Mesendoderm (in vitro differentiated cells): ENCODE measurements at places on chromosomes 1 and 21.
A peak's percentile ranks its signal among the peaks of the same experiment; 100 is the strongest.

GRCh38 chr1:52348704-52349300, 17.2 kb downstream of the CC2D1B start:
- H3K27ac ChIP-seq = no peak overlapping the region
- peaks cover 3% of the 10 kb centered on the region for H3K36me3 ChIP-seq
- H3K4me1 ChIP-seq = peaks cover 2% of the 10 kb centered on the region
- no peak overlapping the region for H3K4me3 ChIP-seq
- DNase-seq = peak; percentile 75
- H3K27me3 ChIP-seq = no peaks in the 10 kb centered on the region

- no peaks in the 10 kb centered on the region for H3K36me3 ChIP-seq
- peaks cover 2% of the 10 kb centered on the region for H3K4me1 ChIP-seq
- DNase-seq = no peak
- H3K27me3 ChIP-seq = no peaks in the 10 kb centered on the region
- no peak overlapping the region for H3K27ac ChIP-seq
Measured at GRCh38 chr1:15884477-15884876, 37.0 kb downstream of the SPEN start.

DNA sequence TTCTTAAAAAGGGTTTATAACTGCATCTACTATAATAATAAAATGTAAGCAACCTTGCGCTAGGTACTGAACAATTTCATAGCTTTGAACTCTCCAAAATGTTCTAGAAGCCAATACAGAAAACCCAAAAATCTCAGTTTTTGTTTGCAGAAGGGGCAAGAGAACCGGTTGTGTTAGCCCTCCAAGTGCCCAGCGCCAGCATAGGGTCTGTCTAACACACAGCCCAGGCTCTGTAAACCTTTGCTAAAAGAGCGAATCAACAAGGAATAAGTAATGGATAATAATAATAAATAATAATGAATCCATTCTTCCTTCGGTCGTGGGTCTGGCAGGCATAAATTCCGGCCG, 333 bp upstream of the CHAF1B start:
- no peak overlapping the region for H3K4me3 ChIP-seq
- no peak for DNase-seq
- no peaks in the 10 kb centered on the region for H3K36me3 ChIP-seq
- H3K27ac ChIP-seq = no peak overlapping the region

GRCh38 chr1:218501161-218501560, 156.0 kb downstream of the TGFB2 start:
- no peak for DNase-seq
- no peak overlapping the region for H3K4me3 ChIP-seq
- no peaks in the 10 kb centered on the region for H3K36me3 ChIP-seq
- H3K4me1 ChIP-seq = peaks cover 5% of the 10 kb centered on the region

DNA sequence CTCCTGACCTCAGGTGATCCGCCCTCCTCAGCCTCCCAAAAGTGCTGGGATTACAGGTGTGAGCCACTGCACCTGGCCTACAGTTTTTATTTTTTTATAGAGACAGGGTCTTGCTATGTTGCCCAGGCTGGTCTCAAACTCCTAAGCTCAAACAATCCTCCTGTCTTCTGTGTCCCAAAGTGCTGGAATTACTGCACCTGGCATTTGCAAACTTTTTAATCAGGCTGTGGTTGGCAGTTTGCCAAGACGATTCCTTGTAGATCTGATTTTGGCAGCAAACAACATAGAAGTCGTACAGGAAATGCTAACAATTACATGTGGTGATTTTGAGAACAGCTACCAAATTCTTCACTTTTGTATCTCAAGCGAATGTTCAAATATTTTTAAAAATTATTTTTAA, 10.1 kb downstream of the RBP7 start:
- no peaks in the 10 kb centered on the region for H3K4me1 ChIP-seq
- H3K27ac ChIP-seq = no peak overlapping the region
- H3K4me3 ChIP-seq = no peak overlapping the region
- no peaks in the 10 kb centered on the region for H3K36me3 ChIP-seq

- no peaks in the 10 kb centered on the region for H3K36me3 ChIP-seq
- no peak for DNase-seq
- H3K27me3 ChIP-seq = no peaks in the 10 kb centered on the region
- H3K27ac ChIP-seq = no peak overlapping the region
- no peaks in the 10 kb centered on the region for H3K4me1 ChIP-seq
Measured at GRCh38 chr1:57882072-57882471, 458.2 kb upstream of the DAB1 start.

- no peak for DNase-seq
- H3K4me3 ChIP-seq = no peak overlapping the region
- H3K27ac ChIP-seq = no peak overlapping the region
- H3K27me3 ChIP-seq = no peaks in the 10 kb centered on the region
Measured at GRCh38 chr1:25613091-25613490, 3.5 kb upstream of the MAN1C1 start.

DNA sequence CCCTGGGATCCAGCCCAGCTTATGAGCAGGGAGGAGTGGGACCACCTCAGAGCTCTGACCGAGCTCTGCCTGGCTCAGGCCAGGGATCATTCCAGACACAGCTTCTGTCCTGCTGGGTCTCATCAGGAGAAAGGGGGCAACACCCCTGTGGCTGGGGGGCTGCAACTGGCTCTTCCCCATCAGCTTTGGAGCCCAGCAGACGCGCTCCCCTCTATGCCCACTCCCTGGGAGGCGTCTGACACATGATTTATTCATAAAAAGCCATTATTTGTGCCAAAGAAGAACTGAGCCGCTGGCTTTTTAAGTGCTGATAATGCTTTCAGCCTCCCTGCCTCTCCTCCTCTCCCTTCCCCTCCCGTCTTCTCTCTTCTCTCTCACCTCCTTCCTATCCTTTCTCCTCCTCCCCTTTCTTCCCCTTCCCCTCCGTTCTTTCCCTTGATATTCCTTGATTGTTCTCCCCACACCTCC, 25.0 kb downstream of the FOXO6 start:
- no peaks in the 10 kb centered on the region for H3K36me3 ChIP-seq
- no peak overlapping the region for H3K4me3 ChIP-seq
- DNase-seq = no peak
- H3K4me1 ChIP-seq = peaks cover 2% of the 10 kb centered on the region
- peaks cover 5% of the 10 kb centered on the region for H3K27me3 ChIP-seq

DNA sequence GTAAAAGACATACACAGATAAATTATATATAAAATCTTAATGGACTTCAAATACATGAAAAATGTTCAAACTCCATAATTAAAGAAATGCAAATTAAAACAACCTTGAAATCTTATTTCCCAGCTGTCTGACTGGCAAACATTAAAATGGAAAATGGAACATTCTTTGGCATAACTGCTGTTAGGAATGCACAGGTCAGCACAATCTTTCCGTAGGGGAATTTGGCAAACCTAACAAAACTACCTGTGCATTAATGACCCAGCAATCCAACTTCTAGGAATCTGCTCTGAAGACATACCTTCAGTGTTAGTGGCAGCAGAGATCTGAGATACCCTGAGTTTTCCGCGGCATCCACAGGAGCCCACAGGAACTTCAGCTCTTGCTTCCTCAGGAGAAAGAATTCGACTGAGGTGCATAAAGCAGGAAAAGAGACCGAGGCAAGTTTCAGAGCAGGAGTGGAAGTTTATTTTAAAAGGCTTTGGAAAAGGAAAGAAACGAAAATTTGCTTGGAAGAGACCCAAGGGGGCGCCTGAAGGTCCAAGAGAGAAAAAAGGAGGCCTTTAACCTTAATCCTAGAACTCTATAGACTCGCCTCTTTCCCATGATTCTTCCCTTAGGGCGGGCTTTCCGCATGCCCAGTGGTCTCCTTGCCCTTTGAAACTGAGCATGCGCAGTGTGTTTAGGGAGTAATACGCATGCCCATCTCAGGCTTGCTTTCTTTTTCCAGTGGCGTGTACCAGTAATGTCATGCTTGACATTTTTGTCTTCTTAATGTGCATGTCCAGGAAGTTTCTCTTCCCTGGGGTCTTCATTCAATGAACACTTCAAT, 24.8 kb downstream of the LYPD8 start:
- DNase-seq = no peak
- H3K4me1 ChIP-seq = no peaks in the 10 kb centered on the region
- no peaks in the 10 kb centered on the region for H3K36me3 ChIP-seq
- H3K4me3 ChIP-seq = no peak overlapping the region
- H3K27me3 ChIP-seq = no peaks in the 10 kb centered on the region
- no peak overlapping the region for H3K27ac ChIP-seq

- H3K4me1 ChIP-seq = peaks cover 8% of the 10 kb centered on the region
- no peak overlapping the region for H3K4me3 ChIP-seq
- H3K36me3 ChIP-seq = no peaks in the 10 kb centered on the region
- H3K27ac ChIP-seq = no peak overlapping the region
- DNase-seq = no peak
- H3K27me3 ChIP-seq = no peaks in the 10 kb centered on the region
Measured at GRCh38 chr1:91712393-91712792, 173.6 kb downstream of the TGFBR3 start.

DNA sequence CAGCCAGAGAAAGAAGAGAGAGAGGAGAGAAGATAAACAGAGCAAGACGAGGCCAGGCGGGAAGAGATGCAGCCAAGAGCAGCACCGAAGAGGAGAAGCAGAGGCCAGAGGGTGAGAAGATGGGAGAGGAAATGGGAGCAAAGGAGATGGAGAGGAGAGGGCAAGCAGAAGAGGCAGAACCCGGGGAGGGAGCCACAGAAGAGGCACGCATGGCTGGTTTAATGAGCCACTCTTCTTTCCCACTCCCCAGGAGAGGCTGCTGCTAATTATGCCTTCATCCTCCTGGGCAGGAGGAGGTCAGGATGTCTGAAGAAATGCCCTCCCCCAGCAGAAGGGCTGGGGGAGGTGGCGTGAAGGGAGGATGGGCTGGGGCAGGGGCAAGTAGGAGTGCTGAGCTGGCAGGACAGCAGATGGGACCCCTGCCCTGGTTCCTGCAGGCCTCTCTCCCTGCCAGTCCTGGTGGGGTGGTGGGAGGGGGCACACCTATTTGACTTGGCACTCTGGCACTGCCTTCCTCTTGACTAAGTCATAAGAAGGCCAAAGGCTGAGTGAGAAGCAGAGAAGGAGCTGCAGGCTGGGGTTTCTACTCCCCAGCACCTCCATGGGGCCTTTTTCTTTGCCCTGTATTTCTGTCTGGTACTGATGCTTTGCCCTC, 32.3 kb downstream of the KIRREL1 start:
- no peak overlapping the region for H3K4me3 ChIP-seq
- H3K27me3 ChIP-seq = no peaks in the 10 kb centered on the region
- H3K4me1 ChIP-seq = peaks cover 15% of the 10 kb centered on the region
- no peak for DNase-seq

GRCh38 chr1:230170622-230171021, 103.6 kb downstream of the GALNT2 start:
- H3K27ac ChIP-seq = no peak overlapping the region
- H3K36me3 ChIP-seq = no peaks in the 10 kb centered on the region

- no peak overlapping the region for H3K27ac ChIP-seq
- H3K4me1 ChIP-seq = peaks cover 6% of the 10 kb centered on the region
- H3K36me3 ChIP-seq = no peaks in the 10 kb centered on the region
- no peak overlapping the region for H3K4me3 ChIP-seq
- no peaks in the 10 kb centered on the region for H3K27me3 ChIP-seq
Measured at GRCh38 chr1:54564312-54565112, 16.5 kb downstream of the ACOT11 start.

- H3K4me3 ChIP-seq = no peak overlapping the region
- DNase-seq = no peak
- H3K27me3 ChIP-seq = no peaks in the 10 kb centered on the region
Measured at GRCh38 chr1:235932090-235932510, 65.4 kb upstream of the LYST start.

GRCh38 chr21:39040494-39041110, 142.6 kb downstream of the PSMG1 start:
- no peaks in the 10 kb centered on the region for H3K27me3 ChIP-seq
- H3K36me3 ChIP-seq = no peaks in the 10 kb centered on the region
- H3K4me1 ChIP-seq = no peaks in the 10 kb centered on the region
- H3K27ac ChIP-seq = no peak overlapping the region

DNA sequence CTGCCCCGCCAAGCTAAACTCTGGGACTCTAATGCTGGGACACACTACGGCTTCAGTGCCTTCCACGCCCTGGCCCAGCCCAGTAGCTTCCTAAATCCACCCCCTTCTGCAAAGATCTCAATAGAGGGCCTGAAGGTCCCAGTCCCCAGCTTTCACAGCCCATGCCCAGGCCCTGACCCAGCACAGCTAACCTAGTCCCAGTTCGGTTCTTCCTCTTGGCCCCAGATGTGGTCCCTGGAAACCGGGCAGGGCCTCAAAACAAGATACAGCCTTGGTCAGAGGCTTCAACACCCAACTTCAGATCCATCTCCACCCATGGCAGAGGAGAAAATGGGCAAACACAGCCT, 646 bp upstream of the PDZK1IP1 start:
- DNase-seq = no peak
- no peak overlapping the region for H3K27ac ChIP-seq
- H3K4me1 ChIP-seq = peaks cover 3% of the 10 kb centered on the region
- no peaks in the 10 kb centered on the region for H3K27me3 ChIP-seq

- no peaks in the 10 kb centered on the region for H3K36me3 ChIP-seq
- H3K27ac ChIP-seq = no peak overlapping the region
- no peak overlapping the region for H3K4me3 ChIP-seq
- H3K4me1 ChIP-seq = peaks cover 2% of the 10 kb centered on the region
- no peak for DNase-seq
Measured at GRCh38 chr1:226708967-226709396, 30.1 kb downstream of the ITPKB start.

- H3K4me3 ChIP-seq = peak overlapping the region; percentile 88
- H3K4me1 ChIP-seq = peaks cover 5% of the 10 kb centered on the region
- H3K36me3 ChIP-seq = peaks cover 7% of the 10 kb centered on the region
Measured at GRCh38 chr1:153962088-153963029, 978 bp downstream of the SLC39A1 start.

- no peaks in the 10 kb centered on the region for H3K36me3 ChIP-seq
- DNase-seq = no peak
- peaks cover 3% of the 10 kb centered on the region for H3K4me1 ChIP-seq
- H3K27me3 ChIP-seq = no peaks in the 10 kb centered on the region
- no peak overlapping the region for H3K4me3 ChIP-seq
Measured at GRCh38 chr1:25743164-25744139, 56.5 kb upstream of the SELENON start.

DNA sequence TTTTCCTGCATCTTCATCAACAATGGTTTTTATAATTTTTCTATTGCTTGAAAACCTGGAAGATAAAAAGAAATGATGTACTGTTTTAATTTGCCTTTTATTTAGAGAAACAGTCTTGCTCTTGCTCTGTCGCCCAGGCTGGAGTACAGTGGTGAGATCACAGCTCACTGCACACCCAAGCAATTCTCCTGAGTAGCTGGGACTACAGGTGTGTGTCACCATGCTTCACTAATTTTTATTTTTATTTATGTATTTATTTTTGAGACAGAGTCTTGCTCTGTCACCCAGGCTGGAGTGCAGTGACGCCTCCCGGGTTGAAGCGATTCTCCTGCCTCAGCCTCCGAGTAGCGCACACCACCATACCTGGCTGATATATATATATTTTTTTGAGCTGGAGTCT, 43.0 kb upstream of the RPL11 start:
- no peaks in the 10 kb centered on the region for H3K36me3 ChIP-seq
- H3K27ac ChIP-seq = no peak overlapping the region
- no peaks in the 10 kb centered on the region for H3K4me1 ChIP-seq
- H3K27me3 ChIP-seq = no peaks in the 10 kb centered on the region
- DNase-seq = no peak
